ENCODE measurements at places on chromosomes 7 and 10.

DNA sequence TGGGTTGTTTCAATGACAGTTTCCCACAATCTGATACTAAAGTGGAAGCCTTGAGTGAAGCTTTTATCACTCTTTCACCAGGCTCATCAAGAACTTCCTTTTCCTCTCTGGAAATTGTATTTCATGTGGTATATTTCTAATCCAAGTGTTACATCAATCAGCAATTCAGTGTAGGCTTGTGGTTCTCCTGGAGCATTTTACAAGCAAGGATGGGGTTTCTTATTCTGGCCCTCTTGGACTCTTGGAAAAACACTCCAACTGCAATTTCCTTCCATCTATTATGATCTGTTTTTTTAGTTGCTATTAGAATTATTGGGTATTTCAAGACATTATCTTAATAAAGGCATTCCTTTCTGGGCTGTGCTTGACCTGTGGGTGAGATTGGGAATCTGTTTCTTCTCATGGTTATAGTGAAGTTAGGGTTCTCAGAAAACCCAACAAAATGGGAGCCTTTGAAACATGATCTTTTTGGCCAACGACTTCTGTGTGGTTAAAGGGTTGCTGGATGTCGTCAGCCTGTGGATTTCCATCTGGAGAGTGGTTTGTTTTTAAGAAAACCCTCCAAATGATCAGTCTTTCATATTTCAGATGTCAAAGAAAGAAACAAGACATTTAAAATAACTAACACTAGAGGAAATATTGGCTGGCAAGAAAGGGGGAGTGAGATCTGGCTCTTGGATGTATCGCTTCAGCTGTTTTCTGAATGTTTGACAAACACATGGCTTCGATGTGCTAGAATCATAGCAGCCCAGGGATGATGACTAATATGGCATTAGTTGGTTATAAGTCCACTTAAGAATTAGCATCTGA is 540.2 kb downstream of the LRMDA start:
- no peak for DNase-seq

DNA sequence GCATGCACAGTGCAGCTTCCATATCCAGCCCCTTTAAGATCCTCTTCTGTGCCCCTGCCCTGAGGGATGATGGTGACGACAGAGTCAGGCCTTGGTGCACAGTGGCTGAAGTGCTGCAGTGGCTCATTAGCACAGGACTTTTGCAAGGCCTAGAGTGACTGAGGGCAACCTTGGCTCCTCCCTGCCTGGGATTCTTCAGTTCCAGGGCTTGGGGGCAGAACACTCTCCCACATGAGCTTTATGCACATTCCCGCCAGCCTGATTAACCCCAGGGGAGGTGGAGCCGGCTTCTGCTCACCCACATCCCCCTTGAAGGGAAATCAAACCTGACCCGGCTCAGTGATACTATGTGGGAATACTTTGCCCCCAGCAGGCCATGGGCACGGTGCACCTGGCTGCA is 253.4 kb downstream of the GALNT17 start:
- DNase-seq = no peak

- no peak for DNase-seq
Measured at GRCh38 chr7:97025983-97026714, 1.5 kb upstream of the DLX5 start.

DNA sequence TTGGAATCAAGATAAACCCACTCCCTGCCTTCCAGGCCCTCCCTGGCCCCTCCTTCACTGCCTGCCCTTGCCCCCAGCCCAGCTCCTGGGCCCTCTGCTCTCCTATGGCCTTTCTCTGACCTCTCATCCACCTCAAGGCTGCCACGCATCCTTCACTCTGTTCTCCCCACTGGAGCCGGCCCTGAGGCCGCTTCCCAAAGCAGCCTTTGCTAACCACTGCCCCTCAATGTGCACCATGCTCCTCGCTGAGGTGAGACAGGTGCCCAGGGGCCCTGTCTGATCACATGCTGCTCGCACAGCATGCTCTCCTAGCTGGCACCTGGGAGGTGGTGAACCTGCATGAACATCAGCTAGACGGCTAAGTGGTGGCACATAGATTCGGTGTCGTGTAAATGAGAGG is 138.5 kb upstream of the RET start:
- no peak for DNase-seq

DNA sequence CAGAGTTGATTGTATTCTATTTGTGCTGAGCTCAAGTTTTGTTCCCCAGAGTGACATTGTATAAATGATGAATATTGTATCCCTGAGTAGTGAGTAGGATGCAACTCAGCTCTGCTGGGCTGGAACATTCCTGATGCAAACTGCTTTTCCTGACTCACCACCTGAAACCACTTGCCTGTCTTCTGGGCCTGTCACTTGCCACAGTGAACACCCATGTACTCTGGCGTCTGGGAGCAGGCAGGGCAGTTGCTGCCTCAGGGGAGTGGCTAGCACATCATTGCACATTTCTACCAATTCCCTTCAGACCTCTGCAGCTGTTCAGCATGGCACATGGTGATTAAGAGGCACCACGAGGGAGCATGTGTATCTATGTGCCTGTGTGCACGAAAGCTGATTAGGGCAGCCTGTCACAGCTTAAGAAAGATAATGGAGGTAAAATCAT is 157.3 kb downstream of the SND1 start:
- DNase-seq = no peak

DNA sequence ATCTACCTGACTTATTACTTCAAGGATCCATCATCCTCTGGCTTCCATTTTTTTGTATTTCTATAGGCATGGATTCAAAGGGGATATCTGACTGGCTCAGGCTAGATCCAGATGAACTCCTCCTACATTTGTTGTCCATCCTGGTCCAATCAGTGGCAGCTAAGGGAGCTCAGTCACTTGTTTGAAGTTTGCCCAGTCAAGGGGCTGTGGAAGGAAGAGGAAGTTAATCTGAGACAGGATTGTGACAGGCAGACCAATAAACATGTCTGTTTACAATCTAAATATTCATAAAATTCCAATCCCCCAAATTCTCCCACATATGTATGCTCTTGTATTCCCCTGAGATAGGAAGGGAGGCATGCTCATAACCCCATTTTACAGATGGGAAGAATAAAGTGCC is 48.7 kb downstream of the CAV1 start:
- no peak for DNase-seq

DNA sequence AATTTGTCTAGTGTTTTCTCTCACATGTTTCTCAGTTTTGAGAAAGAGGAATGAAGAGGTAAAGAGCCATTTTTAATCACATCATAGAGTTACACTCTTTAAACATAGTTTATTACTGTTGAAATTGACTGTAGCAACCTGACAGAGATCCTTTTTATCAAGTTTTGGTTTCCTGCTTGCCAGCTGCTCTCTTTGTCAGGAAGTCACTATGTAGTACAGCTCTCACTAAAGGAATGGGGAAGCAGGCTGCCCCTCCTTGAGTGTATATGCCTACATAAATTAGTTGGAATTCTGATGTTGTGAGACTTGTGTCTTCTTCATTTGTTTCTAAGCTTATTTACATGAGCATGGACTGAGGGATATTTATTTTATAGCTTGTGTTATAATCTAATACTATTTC is 1274.0 kb upstream of the CELF2 start:
- no peak for DNase-seq

DNA sequence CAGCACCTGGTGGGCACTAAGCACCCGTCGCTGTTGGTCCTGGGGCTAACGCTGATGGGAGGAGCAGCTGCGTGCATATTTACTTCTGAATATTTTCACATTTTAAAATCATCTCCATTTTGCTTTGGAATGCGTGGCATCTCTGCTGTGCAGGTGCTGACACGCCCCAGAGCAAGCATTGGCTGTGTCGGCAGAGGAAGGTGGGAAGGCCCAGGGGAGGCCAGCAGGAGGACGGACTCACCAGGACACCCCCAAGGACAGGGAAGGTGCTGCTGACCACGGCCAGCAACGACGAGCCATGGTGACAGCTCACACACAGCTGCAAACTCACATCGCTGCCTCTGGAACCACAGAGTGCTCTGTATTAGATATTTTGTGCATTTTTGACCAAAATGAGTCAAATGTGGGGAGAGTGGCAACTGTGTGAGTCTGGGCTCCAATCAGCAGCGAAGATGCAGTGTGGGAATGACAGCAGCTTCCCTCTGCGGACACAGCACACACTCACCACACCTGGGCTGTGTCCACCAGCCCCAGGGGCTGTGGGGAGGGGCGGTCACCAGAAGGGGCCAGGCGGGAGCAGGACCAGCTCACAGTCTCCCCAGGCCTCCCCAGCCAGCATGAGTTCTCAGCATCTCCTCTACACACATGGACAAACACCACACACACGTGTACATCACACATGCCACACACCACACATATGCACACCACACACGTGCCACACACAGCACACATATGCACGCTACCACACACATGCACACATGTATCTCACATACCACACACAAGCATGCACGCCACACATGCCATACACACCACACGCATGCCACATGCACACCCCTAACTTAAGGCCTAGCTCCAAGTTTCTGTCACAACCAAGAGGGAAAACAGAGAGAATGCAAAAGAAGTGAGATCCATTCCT is 58.2 kb downstream of the PTPRN2 start:
- no peak for DNase-seq

GRCh38 chr7:131152766-131153165 is 174.9 kb upstream of the MKLN1 start:
- no peak for DNase-seq
